Activated CD4-positive, alpha-beta T cell treated with anti-CD3 and anti-CD28 coated beads for 1 hour (primary cell): ENCODE measurements at places on chromosomes 16 and 17.

GRCh38 chr17:43536236-43536992, 9.7 kb downstream of the ETV4 start:
- DNase-seq = no peak

DNA sequence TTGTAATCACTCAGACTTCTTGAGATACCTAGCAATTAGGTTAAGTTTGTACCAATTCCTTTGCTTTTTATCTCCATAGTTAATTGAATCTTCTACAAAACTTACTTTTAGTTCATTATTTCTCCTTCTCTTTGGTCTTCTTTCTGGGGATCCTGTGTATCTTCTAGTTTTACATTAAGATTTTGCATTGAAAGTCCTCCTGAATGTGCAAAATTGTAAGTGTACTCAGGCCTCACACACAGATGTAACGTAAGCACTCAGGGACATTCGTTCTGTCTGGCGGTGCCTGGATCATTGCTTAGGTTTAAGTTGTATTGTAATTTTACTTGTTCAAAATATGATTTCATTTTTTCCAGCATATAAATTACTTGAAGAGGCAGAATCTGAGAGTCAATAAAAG, 222.6 kb upstream of the CPHXL start:
- DNase-seq = no peak

GRCh38 chr17:34166352-34166751, 88.7 kb upstream of the CCL2 start:
- no peak for DNase-seq

GRCh38 chr16:53511403-53512280, 8.6 kb upstream of the AKTIP start:
- DNase-seq = no peak

GRCh38 chr17:75295201-75296158, 6.2 kb upstream of the SLC25A19 start:
- DNase-seq = no peak

DNA sequence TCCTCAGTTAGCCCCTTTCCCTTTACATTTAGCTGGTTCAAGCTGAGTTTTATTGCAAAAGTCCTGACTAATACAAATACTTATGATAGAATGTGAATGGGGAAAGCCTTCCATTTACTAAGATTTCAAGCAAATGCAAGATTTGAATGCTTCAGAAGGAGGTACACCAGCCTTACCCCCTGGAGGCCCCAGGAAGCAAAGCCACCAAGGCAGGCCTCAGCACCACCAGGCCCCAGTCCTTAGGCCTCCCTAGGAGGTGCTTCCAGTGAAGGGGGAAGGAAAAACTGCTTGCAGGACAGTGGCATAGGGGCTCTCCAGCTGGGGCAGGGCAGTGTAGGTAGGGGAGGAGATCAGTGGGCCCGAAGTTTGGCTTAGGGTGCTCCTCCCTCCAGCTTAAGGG, 7.3 kb upstream of the PRPSAP2 start:
- no peak for DNase-seq
